ENCODE measurements at places on chromosomes 2 and 18.

DNA sequence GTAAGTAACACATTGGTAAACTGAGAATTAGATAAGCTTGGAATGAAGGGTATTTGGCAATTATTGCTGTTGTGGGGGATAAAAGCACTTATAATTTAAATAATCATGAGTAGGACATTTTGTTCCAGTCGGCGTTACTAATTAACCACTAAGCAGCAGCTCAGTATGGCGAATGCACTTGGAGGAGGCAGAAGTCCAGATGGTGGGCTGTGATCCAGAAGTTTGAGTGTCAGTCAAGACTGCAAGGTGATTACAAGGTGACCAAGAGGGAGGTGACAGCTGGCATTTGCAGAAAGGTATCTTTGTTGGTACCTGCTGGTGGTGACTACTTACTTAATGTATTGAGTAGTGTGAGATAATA is 643.6 kb upstream of the FAM98A start:
- no peak for DNase-seq

GRCh38 chr2:115569547-115569946 is 1127.1 kb downstream of the DPP10 start:
- DNase-seq: no peak

GRCh38 chr18:58005011-58005410 is 39.0 kb upstream of the NEDD4L start:
- DNase-seq: no peak

DNA sequence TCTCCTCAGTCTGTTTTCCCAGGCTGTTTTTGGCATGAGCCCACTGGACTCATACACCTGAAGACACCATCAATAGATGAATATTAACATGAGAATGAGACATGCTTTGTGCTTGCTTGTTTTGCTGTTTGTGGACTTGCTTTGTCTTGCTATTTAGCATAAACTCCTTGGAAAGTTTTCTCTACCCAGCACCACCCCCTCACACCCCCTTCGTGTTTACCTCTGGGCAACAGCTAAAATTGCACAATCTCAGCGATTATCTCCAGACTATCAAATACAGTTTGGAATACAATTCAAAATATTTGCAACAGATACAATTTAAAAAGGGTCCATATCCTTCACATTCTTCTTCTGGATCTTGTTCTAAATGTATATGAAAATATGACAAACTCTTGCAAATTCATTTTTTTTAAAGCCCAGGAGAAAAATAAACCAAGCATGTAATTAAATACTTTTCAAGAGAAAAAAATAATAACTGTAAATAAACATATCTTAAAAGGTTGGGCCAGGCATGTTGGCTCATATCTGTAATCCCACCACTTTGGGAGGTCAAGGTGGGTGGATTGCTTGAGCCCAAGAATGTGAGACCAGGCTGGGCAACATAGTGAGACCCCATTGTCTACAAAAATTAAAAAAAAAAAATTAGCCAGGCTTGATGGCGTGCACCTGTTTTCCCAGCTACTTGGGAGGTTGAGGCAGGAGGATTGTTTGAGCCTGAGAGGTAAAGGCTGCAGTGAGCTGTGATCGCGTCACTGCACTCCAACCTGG is 32.3 kb upstream of the PMAIP1 start:
- DNase-seq: no peak

DNA sequence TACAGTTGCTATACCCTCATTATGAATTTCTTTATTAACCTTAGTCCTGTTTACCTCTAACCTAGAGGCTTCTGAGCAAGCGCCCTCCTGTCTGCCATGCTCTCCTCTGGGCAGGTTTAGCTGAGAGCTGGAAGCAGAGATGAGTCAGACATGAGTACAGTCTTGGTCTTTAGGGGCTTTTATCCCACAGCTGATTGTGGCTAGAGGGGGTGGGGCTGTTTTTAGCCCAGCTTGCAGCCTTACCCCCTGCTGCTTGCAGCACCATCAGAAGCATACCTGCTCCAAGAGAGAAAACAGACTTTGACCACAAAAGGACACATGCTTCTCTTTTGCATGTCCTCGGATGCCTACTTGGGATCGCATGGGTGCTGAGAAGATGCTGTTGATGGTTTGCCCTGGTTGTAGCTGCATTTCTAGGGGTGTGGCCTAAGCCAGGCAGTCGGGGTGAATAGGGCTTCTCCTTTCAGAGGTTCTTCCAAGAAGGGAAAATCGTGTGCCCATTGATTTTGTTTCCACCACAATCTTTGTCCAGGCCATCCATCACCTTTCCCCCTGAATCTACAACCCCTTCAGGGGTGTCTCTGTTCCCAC is 115.0 kb upstream of the LGALSL start:
- no peak for DNase-seq

- no peak for DNase-seq
These were observed 8.2 kb downstream of the ODC1 start for GRCh38 chr2:10439971-10440370.

GRCh38 chr2:31812051-31812798 is 198.6 kb downstream of the MEMO1 start:
- DNase-seq: peak; percentile 8

- no peak for DNase-seq
These were observed 51.3 kb downstream of the GTF2A1L start for GRCh38 chr2:48668992-48669391.
